ENCODE measurements at places on chromosomes 3 and 15.

GRCh38 chr3:4419920-4420319 lies 47.1 kb downstream of the SUMF1 start:
- no peak for DNase-seq

DNA sequence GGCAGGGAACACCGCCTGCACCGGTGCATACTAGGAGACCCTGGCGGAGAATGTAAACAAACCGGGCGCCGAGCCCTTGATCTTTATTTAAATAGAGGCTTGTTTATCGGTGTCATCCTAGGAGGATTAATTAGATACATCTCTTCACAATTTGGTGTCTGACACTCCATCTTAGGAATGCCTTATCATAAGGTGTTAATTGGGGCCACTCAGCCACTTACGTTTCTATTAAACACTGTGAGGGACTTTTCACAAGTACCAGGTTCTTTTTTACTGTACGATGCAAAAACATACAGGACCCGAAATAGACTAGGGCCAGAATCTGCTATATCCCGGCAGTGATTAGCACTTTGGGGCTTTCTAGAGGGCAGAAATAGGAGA lies 8.0 kb downstream of the EOMES start:
- no peak for DNase-seq

DNA sequence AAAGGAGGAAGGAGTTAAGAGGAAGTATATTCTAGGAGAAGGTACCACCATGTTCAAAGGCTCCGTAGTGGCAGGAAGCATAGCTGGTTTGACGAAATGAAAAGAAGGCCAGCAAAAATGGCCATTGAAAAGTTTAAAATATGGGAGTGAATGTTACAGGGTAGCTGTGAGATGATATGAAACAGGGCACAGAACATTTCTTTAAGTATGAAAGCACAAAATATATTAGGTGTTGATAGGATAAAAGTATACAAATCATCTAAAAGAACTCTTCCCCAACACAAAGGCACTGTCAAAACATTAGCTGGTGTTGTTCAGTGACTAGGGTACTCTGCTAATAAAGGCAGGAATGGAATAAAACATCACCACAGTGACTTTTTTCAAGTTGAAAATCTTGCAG lies 216.2 kb downstream of the LRRN1 start:
- no peak for DNase-seq

- no peak for DNase-seq
Observed at GRCh38 chr3:48595526-48596121, 495 bp upstream of the COL7A1 start.

- no peak for DNase-seq
Observed at GRCh38 chr3:42780892-42781700, 8.0 kb upstream of the CCDC13 start.

DNA sequence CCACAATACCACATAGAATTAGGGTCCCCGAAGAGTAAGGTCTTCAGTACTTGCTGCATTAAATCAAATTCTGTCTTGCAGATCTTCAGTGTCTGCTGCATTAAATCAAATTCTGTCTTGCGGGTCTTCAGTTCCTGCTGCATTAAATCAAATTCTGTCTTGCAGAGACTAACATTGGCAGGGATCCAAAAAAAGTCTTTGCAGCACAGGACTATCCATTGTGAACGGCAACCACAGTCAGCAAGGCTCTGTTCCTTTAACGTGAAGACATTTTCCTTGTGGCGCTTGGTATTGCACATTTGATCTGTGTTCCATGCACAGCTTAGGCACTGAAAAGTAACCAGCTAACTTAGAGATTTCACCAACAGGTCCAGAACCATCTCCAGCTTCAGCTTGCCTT lies 46.8 kb upstream of the POMGNT2 start:
- no peak for DNase-seq

- DNase-seq: no peak
Observed at GRCh38 chr3:184328516-184328915, 8.9 kb upstream of the FAM131A start.

Data from activated T-cell treated with anti-CD3 and anti-CD28 coated beads, Interleukin-2, amount 50 U/mL, for 24 hours (primary cell).